EH (cell line): ENCODE measurements at places on chromosomes 7 and 10.
A peak's percentile ranks its signal among the peaks of the same experiment; 100 is the strongest.

DNA sequence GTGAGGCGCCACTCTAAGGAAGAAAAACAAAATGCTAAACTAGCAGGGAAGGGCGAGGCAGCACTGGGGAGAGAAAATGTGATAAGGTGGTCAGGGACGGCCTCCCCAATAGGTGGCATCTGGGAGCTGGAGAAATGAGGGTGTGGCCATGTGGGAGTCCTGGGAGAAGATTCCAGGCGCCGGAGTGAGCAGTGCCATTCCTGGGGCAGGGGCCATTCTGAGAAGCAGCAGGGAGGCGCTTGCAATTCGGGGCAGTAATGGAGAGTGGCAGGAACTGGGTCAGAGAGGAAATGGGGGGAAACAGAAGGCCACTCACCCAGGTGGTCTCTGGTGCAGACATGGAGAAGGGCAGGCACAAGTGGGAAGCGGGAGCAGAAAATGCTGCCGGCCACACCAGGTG lies 61.8 kb upstream of the LRRC18 start:
- peak; percentile 6 for DNase-seq

DNA sequence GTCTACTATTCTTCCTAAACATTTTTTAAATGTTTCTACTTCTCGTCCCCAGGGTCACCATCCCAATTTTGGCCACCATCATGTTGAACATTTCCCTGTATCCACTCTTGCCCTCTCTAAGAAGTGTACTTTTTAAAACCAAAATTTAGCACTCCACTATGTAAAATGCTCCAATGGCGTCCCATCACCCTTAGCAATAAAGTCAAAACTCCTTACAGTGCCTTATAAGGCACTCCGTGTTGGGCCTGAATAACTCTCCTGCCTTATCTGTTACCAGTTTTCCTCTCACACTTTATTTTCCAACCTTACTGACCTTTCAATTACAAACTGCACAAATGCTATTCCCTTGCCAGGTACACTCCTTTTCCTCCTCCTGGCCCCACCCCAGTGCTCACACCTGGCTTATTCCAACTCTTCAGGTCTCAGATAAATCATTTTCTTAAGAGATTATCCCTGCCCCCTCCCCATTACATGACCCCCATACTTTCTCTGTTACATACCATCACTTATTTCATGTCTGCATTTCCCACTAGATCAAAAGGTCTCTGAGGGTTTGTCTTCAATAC lies 1.3 kb downstream of the TMEM168 start:
- DNase-seq = no peak

- no peak for DNase-seq
Measured at GRCh38 chr7:150322114-150322832, 882 bp upstream of the LRRC61 start.

GRCh38 chr10:28722065-28722803 lies 44.9 kb downstream of the BAMBI start:
- peak; percentile 61 for DNase-seq

GRCh38 chr10:98361131-98362025 lies 53.6 kb downstream of the PYROXD2 start:
- peak; percentile 98 for DNase-seq

DNA sequence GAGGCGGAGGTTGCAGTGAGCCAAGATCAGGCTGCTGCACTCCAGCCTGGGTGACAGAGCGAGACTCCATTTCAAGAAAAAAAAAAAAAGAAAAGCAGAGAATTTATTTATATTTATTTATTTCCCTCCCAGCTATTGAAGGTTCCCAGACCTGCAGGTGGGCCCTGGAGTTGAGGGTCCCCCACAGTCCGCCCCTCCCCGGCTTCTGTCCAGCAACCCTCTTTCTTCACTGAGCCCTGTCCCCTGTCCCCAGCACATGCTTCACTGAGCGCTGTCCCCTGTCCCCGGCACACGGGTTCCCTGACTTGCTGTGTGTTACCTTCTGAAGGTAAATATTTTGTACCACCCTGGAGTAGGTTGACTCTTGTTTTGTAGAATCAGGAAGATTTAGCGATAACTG lies 301.7 kb upstream of the PITRM1 start:
- no peak for DNase-seq

DNA sequence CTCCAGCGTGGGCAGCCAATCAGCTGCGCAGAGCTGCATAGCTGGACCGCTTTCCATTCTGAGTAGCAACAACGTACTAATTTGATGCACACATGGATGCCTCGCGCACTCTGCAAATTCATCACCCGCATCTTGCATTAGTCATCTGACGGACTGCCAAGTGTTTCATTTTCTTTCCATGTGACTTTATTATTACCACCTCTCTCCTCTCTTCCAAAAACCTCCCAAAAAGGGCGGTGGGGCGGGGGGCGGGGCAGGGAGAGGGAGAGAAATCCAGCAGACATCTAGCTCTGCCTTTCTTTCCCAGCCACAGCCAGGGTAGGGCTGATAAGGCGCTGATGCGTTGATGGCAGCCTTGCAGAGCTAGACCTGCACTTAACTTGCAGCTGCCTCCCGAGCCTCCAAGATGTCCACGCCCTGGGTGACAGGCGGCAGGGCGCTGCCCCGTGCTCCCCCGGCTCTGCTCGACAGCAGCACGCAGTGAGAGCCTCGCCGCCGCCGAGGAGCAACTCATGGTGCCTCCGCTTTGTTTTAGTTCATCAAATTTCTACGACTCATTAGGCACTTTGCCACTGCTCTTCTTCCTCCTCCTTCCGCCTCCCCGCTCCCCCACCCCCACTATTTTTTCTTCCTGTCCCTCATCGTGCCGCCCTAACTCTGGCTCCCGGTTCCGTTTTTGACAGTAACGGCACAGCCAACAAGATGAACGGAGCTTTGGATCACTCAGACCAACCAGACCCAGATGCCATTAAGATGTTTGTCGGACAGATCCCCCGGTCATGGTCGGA lies 147.3 kb downstream of the CELF2 start:
- DNase-seq = peak; percentile 84

DNA sequence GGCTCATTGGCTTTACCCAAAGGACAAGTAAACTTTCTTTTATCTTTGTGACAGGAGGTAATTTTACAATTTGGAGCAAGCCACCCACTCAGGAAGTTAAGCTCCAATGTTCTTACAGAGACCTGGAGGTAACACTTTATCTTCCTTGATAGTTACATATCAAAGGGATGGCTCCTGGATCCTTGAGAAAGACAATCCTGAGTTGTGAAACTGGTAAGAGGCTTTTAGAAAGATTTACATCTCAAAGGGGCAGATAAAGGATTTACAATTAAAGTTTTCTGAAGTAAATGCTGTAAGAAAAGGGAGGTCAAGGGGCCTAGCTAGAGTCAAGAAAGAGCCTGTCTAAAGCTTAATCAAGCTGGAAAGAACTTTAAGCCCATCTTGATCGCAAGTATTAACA lies 124.4 kb upstream of the ZNF804B start:
- DNase-seq = no peak

GRCh38 chr10:95793401-95794045 lies 37.6 kb downstream of the ENTPD1 start:
- no peak for DNase-seq

GRCh38 chr10:43825421-43825820 lies 176.7 kb upstream of the ZNF32 start:
- DNase-seq = no peak

GRCh38 chr10:25023278-25023677 lies 6.9 kb downstream of the THNSL1 start:
- no peak for DNase-seq

DNA sequence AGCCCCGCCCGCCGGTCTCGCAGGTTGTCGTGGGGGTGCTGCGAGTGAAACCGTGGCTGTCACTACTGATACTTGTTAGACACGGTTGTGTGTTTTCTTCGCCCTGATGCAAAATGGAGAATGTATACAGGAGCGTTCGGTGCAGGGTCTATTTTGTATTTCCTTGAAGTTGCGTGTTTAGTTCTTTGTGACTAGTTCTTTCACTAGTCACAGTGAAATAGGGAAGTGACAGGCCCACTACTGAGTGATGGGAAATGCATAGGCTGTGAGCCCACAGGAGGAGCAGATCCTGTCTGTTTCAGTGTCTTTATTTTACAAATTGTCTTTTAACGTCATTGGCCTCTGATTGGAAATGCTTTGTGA lies 675 bp downstream of the ABRAXAS2 start:
- DNase-seq = peak; percentile 7

GRCh38 chr10:43238462-43238861 lies 28.4 kb downstream of the RASGEF1A start:
- DNase-seq = no peak

DNA sequence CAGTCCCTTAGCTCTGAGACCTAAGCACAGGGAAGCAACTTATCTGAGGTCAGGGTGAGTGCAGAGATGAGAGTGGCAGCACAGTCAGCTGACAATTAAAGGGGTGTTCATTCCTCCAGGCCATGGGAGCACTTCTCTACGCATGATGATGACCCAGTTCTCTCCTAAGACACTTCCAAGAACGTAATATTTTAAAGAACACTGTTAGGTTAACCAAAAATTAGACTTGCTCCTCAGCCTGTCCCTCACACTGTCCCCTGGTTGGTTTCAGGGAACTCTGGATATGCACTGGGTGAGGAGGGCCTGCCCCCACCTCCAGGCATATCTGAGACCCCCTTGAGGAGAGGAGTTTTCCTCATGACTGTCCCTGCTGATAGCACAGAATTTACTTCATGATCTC lies 767.5 kb downstream of the GRID1 start:
- DNase-seq = no peak

DNA sequence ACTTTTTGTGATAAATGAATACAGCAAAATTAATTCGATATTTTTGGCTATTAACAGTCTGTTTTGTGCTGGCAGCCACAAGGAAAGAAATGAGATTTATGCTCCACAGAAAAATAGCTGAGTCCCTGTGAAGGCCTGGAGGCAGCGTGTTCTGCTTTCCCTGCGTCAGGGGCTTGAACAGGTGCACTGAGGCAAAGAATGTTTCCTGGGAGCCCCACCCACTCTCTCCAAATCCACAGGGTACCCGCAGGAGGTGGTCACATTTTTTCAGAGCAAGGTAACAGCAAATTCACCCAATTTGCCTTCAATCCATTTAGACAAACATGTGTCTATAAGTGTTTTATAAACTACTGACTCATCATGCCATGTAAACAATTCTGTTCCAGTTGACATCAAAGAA lies 308.1 kb downstream of the TCERG1L start:
- no peak for DNase-seq

GRCh38 chr10:4902571-4903011 lies 60.6 kb upstream of the AKR1C1 start:
- DNase-seq = no peak

GRCh38 chr7:128877756-128878120 lies 15.1 kb downstream of the ATP6V1F start:
- no peak for DNase-seq

GRCh38 chr10:1130226-1130625 lies 74.0 kb downstream of the WDR37 start:
- DNase-seq = no peak

DNA sequence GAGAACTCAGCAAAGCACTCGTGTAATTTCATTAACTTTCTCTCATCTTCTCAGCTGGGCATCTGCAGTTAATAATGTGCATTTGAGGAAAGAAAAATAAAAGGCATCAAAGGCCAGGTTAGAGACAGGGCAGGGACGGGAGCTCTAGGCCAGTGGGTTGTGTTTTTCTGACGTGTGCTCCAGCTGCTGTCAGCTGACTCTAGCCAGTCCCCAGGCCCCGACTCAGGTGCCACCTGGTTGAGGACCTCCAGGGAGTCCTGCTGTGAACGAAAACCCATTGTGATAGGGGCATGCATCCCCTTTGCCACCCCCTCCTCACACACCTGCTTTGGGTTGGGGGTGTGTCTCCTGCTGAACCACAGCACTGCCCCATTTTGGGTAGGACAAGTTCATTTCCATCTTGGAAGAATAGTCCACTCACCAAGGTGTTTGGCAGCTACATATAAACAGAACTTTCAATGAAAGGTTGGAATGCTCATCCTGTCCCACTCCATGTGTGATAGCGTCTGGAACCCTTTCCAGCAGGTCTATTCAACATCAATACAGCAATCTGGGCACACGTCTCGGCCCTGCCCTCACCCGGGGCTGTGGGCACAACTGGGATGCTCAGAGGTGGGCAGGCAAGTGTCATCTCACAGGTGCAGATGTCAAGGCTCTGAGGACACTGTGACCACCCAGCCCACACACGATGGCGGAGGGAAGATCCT lies 146.1 kb upstream of the FAM20C start:
- no peak for DNase-seq

DNA sequence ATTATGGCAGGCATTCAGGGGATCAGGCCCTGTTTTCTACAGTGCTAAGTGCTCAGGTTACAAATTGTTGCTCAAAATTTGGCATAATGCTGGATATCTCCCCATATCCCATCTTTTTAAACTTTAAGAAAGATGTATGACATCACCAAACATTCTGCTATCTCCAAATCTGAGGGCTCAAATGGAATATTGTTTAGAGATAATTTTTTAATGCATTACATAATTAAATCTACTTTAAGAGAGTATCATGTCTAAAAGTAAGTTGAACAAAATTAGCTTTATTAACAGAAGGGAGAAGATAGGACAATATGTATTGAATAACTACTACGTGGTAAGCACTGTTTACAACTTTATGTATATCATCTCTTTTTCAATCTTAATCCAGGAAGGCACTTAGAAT lies 13.9 kb downstream of the NT5C3A start:
- no peak for DNase-seq

DNA sequence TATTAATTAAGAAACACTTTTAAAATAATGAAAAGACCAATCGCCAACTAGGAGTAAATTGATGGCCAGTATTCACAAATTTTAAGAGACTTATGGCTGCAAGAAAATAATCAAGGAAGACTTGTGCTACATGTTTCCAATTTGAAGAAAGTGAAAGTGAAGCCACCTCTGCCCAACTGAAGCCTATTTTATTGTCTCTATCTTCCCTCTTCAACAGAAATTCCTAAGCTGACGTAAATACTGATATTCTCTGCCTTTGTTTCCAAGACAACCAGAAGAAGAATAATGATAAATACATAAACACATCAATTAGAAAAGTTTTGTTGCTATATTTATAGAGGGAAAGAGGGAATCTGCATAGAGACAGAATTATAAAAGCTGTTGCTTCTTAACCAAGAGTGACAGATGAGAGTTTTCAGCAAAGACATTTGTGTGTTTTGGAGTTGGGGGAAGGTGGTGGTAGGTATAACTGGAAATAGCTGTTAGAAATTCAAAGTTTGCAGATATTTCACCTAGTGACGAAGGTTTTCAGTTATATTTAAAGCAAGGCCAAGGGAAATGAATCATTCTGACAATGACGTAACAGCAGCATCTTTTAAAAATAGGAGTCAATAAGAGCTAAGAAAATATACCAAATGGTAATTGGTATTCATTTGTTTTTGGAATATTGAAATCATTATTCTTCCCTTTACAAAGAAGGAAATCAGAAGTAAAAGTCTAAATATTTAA lies 576.6 kb upstream of the SORCS1 start:
- DNase-seq = peak; percentile 58

- DNase-seq = no peak
Measured at GRCh38 chr10:69052736-69053135, 35.2 kb upstream of the SRGN start.
